ENCODE measurements at places on chromosomes 7 and 10.

GRCh38 chr10:89278034-89278535 lies 23.8 kb upstream of the IFIT2 start:
- no peak for DNase-seq

DNA sequence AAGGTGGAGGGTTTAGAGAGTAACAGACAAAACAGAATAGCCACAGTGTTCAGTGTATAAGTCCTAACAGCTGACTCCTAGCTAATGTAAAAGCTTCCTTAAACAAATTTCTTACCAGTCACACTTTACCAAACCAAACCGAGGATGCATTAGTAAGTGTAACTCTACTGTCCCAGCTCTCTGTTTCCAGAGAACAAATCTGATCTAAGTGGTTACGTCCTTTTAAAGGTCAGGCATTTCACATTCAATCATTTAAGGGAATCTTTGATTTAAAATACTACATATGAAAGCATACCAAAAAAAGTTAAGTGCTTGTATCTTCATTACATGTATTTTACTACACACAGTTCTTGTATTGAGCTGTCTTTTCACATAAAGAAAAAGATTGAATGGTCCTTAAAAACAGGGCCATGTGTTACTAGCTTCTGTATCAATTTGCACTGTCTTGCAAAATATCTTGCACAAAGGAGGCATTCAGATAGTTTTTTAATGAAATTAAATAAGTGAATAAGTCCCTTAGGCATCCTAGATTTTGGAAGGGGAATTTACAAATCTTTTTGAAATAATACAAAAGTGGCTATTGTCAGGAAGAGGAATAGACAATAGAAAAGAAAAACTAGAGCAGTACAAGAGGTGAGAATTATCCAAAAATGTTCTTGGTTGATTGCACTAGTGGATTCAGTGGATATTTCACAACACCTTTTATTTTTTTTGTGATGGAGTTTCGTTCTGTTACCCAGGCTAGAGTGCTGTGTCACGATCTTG lies 58.4 kb upstream of the SPOCK2 start:
- DNase-seq, result no peak

- no peak for DNase-seq
Observed at GRCh38 chr7:12741951-12742575, 54.6 kb downstream of the ARL4A start.

GRCh38 chr7:36496576-36496975 lies 106.9 kb downstream of the ANLN start:
- DNase-seq, result no peak

DNA sequence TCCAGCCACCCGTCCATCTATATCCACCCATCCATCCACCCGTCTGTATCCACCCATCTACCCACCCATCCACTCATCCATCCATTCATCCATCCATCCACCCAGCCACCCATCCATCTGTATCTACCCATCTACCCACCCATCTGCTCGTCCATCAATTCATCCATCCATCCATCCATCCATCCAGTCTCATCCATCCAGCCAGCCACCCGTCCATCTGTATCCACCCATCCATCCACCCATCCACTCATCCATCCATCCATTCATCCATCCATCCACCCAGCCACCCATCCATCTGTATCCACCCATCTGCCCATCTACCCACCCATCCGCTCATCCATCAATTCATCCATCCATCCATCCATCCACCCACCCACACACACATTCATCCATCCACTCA lies 73.2 kb downstream of the UNCX start:
- no peak for DNase-seq

DNA sequence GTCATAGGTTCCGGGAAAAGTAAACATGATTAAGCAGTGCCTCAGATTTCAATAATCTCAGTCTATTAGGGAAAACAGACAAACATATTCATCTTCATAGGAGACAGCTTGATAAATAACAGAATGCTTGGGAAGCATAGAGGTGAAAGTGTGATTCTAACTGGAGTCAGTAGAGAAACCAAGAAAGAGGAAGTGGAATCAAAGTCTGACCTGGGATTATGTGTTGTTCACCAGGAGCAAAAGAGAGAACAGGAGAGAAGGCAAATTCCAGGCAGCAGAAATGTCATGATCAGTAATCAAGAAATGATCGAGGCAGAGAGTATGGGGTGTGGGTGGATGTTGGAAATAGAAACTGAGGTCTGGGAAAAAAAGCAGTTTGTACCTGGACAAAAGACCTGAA lies 43.7 kb downstream of the DGKB start:
- DNase-seq, result no peak
